Activated T-helper 2 cell treated with anti-CD3 and anti-CD28 coated beads, Interferon-gamma antibody, Interleukin-2, Interleukin-4, amounts not matched to agents 10 μg/mL and 5 μg/mL and 100 μg/mL, durations not matched to agents 14 hours and 24 hours and 36 hours (primary cell): ENCODE measurements at places on chromosomes 3 and 15. TPM values are rescaled to one million over a fixed set of nuclear protein-coding genes. Genes with fewer than 3 reads are reported as not detected.

INSYN1 gene
- not detected in 2 replicates for total RNA-seq

TBL1XR1 gene
- 168 and 169 TPM in 2 replicates for total RNA-seq

P2RY1 gene
- total RNA-seq: 1.7 and 2.1 TPM in 2 replicates

LRRN1 gene
- total RNA-seq: not detected in 2 replicates

IFT122 gene
- total RNA-seq: 15.7 and 17.6 TPM in 2 replicates

CDC25A gene
- total RNA-seq: 39.1 and 40.5 TPM in 2 replicates

SAXO2 gene
- 0.51 TPM in 1 of 2 replicates, not detected in the other for total RNA-seq

KIF23 gene
- total RNA-seq: 44.5 and 46.8 TPM in 2 replicates

GCNT3 gene
- total RNA-seq: not detected in 2 replicates

COL6A5 gene
- total RNA-seq: not detected in 2 replicates

TIMP4 gene
- 0.41 and 0.92 TPM in 2 replicates for total RNA-seq

BRPF1 gene
- 34.2 and 35.8 TPM in 2 replicates for total RNA-seq

STAC gene
- total RNA-seq: not detected in 2 replicates

PPP2R3A gene
- total RNA-seq: 0.09 and 0.11 TPM in 2 replicates

ACKR4 gene
- not detected in 2 replicates for total RNA-seq

EOMES gene
- total RNA-seq: 5.2 and 5.6 TPM in 2 replicates

GNB5 gene
- total RNA-seq: 25.8 and 27.4 TPM in 2 replicates

TM6SF1 gene
- total RNA-seq: 1.7 and 3.3 TPM in 2 replicates

BCHE gene
- total RNA-seq: not detected in 2 replicates

USP13 gene
- 16.4 and 17.0 TPM in 2 replicates for total RNA-seq

PLCH1 gene
- total RNA-seq: 0.09 and 0.25 TPM in 2 replicates

RBMS3 gene
- 4.5 and 5.3 TPM in 2 replicates for total RNA-seq

ADGRG7 gene
- not detected in 2 replicates for total RNA-seq

PPCDC gene
- total RNA-seq: 28.4 and 31.0 TPM in 2 replicates

CSPG5 gene
- total RNA-seq: 1.1 and 1.7 TPM in 2 replicates

GJD2 gene
- not detected in 2 replicates for total RNA-seq

PLSCR4 gene
- total RNA-seq: not detected in 2 replicates

CHMP2B gene
- 25.0 and 25.2 TPM in 2 replicates for total RNA-seq

CAMKV gene
- total RNA-seq: 0.39 and 0.46 TPM in 2 replicates

SEMA3F gene
- 0.11 and 0.21 TPM in 2 replicates for total RNA-seq

RAB5A gene
- total RNA-seq: 43.5 and 49.5 TPM in 2 replicates

CX3CR1 gene
- total RNA-seq: 0.48 and 0.52 TPM in 2 replicates

GPR149 gene
- total RNA-seq: not detected in 2 replicates

LYZL4 gene
- not detected in 2 replicates for total RNA-seq

TRANK1 gene
- 1.1 and 1.8 TPM in 2 replicates for total RNA-seq

TRIM69 gene
- 70.8 and 75.1 TPM in 2 replicates for total RNA-seq

MASP1 gene
- total RNA-seq: not detected in 2 replicates

COL7A1 gene
- 1.9 and 2.4 TPM in 2 replicates for total RNA-seq

DNASE1L3 gene
- not detected in 2 replicates for total RNA-seq

EXD1 gene
- not detected in 2 replicates for total RNA-seq

ANKRD63 gene
- total RNA-seq: 0.41 and 0.48 TPM in 2 replicates

COLQ gene
- 1.6 and 2.1 TPM in 2 replicates for total RNA-seq

TM4SF1 gene
- not detected in 2 replicates for total RNA-seq

DNAJC17 gene
- 44.4 and 48.0 TPM in 2 replicates for total RNA-seq

KLF15 gene
- total RNA-seq: 0.14 and 0.30 TPM in 2 replicates

MYLK gene
- total RNA-seq: 0.16 TPM in 1 of 2 replicates, not detected in the other

BNC1 gene
- not detected in 2 replicates for total RNA-seq

DPPA2 gene
- total RNA-seq: not detected in 2 replicates

ATP10A gene
- total RNA-seq: 40.1 and 44.4 TPM in 2 replicates

ARPC4 gene
- total RNA-seq: 253 and 268 TPM in 2 replicates

ROBO2 gene
- total RNA-seq: not detected in 2 replicates

CAMP gene
- not detected in 2 replicates for total RNA-seq

SEMA6D gene
- not detected in 2 replicates for total RNA-seq

GP9 gene
- not detected in 2 replicates for total RNA-seq
